ENCODE measurements at places on chromosomes 7 and 10.

DNA sequence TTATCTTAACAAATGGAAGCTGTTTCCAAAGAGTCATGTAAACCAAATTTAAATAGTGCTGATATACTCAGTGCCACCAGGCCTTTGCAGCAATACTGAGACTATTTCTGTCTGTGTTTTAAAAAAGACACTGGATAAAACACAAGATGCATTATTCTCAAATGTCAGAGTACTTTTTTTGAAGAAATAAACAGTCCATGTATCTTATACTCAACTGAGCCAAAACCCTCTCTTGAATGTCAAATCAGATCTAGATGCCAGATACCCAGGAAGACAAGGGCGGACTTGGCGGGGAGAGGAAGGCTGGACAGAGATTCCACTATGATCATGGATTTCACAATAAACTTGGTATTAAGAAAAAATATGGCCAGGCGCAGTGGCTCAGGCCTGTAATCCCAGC is 127.6 kb downstream of the COBL start:
- no peak for DNase-seq

GRCh38 chr10:101035314-101035713 is 4.3 kb downstream of the SFXN3 start:
- no peak for DNase-seq

DNA sequence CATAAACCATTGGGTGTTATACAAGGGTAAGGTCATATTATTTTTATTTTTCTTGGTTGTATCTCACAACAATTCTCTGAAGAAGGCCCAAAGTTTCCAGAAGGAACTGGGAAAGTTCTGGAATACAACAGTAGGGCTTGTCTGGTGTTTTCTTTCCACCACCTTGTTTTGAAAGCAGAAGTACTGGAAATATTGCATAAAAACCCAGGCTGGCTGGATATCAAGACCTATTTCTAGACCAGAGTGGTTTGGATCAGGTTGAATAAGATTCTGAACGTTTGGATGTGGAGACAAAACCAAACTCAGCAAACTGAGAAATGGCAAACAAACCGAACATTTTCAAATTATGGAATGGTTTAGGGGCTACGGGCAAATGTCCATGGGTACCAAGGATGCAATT is 182.6 kb upstream of the FZD8 start:
- peak; percentile 31 for DNase-seq

GRCh38 chr7:46810986-46811385 is 770.9 kb downstream of the TNS3 start:
- no peak for DNase-seq

DNA sequence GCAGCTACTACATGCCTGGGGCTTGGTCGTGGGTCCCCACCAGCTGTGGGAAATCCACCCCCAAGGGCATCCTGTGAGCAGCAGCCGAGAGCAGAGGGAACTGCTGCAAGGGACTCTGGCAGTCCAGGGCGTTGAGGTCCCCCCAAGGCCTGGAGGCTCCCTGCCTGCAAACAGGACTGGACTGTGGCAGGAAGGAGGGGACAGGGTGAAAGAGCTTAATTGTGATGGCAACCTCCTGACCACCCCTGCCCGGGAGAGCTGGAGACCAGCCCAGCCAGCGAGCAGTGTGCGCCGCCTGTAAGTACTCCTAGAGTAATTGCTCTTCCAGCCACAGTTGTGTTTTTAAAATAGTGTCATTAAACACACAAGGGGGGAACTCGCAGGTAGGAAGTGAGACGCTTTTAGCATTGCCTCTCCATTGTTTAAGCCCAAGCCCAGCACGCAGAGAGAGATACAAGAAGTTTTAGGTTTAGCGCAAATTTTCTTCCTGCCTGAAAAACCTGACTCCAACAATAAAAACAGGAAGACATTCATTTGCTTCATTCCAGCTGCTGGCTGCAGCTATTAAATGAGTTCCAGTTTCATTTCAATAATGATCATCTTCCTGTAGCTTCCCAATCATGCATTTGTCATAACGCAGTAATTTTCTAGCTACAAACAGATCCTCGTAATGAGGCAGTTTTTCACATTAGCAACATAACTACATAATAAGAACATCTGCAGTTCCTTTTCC is 111.1 kb downstream of the EBF3 start:
- no peak for DNase-seq

DNA sequence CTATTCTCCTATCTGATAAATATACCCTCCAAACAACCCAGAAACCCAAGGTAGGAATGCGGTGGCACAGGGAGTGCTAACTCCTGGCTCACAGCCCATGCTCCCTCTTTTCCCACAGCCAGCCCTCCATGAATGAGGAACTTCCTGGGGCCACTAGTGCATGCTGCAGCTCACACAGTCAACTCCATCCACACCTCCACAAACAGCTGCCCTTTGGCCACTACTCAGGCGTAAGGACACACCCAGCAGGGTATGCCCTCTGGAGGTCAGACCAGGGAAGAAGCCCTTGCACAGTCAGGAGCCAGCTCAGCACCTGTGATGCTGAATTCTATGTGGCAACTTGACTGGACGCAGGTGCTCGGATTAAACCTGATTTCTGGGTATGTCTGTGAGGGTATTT is 85.2 kb upstream of the PIK3CG start:
- DNase-seq = no peak

DNA sequence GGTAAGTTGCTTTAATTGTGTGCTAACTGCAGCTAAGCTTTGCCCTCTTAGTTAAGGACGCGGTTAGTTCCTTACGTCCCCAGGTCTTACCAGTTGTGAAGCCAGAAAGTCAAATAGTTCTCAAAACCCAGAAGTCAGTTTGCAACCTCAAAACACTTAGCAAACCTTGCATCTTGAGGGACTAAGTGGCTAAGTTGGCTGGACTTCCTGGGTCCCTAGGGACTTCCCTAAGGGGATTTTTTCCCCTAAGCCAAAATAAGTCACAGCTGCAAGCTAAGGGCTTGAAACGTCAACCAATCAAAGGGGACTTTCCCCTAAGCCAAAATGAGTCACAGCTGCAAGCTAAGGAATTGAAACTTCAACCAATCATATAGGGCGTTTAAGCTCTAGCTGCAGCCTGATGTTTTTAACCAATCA is 36.2 kb upstream of the HECW1 start:
- no peak for DNase-seq
